ENCODE measurements at places on chromosomes 5 and 9.

DNA sequence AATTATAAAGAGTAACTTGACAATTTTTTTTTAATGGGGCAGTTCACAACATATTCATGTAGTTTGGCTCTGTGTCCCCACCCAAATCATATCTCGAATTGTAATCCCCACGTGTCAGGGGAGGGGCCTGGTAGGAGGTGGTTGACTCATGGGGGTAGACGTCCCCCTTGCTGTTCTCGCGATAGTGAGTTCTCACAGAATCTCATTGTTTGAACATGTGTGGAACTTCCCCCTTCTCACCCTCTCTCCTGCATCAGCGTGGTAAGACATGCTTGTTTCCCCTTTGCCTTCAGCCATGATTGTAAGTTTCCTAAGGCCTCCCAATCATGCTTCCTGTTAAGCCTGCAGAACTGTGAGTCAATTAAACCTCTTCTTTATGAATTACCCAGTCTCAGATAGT is 40.7 kb downstream of the FBXW11 start:
- DNase-seq, result no peak

DNA sequence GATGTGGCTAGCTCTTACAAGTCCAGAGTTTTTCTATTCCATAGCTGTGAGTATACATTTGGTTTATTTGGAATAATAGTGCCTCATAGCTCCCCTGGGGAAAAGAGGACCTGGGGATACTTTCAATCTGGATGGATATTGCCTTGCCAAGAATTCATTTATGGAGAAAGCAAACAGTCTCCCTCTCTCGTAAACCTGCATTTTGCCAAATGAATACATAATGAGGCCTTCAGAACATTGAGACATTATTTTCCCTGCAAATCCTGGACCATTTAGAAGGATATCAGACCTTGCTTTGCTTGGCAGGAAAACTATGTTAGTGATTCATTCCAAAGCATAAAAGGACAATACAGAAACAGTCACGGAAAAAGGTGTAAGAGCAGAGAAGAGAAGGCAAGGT is 569.6 kb upstream of the BRINP1 start:
- DNase-seq, result no peak

- DNase-seq, result no peak
Measured at GRCh38 chr9:87725356-87725899, 491 bp upstream of the CTSL start.

DNA sequence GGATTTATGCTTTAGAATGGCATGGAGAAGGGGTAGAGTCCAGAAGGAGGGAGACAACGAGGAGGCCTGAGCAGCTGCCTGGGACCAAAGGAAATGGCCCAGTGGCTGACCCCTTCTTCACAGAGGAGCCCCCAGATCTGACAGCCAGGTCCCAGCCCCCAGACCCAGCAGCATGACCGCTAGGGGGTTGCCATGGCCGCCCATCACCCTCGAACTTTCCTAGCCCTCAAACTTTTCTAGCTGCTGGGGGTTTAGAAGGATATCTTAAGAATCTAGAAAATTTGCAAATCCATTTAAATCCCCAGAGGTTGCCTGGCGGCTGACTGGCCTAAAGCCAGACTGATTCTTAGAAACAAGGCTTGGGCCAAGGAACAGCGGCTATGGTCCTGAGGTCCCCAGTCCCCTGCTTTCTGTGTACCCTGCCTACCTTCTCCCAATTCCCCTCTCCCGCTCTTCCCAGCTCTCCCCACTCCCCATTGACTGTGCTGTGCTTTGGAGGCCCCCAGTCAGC is 972 bp downstream of the PDGFRB start:
- DNase-seq, result no peak

- DNase-seq, result no peak
Measured at GRCh38 chr9:38018241-38018957, 50.6 kb downstream of the SHB start.

DNA sequence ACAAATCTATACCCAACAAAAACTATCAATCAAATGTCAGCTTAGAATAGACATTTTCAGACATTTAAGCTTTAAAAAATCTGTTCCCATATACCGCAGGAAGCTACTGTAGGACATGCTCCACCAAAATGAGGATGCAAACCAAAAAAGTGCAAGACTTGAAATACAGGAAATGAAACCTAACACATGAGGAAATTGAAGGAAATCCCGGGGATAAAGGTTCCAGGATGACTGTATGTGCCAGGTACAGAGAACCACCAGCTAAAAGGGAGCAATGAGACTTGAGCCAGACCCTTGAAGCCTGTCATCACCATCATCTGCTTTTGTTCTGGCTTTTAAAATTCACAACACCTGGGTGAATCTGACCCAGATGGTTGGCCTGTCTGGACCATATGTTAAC is 21.4 kb downstream of the DIAPH1 start:
- DNase-seq, result no peak

- no peak for DNase-seq
Measured at GRCh38 chr5:141848744-141849414, 29.3 kb downstream of the PCDH1 start.
